CD4-positive, alpha-beta T cell treated with Interleukin-17A for 1 hour (primary cell): ENCODE measurements at places on chromosomes 11 and 22.

DNA sequence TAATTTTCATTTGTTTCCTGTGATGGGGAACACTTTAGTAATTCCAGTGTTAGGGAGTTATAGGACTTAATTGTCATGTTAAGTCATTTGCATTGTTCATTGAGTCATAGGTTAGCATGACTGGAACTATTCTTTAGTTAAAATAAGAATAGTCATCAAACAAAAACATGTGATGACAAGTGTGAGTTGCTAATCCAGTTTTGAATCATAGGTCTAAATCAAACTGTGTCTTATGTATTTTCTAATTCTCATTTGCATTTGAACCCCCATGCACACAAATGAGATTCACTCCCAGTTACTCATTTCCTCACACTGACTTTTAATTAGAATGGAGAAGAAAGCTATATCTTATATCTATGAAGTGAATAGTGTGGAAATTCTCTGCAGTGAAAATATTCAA, 405.6 kb downstream of the LRRC4C start:
- no peak for DNase-seq

GRCh38 chr11:45817191-45817590, 12.2 kb downstream of the SLC35C1 start:
- DNase-seq, result no peak

GRCh38 chr11:73236854-73237253, 18.8 kb downstream of the P2RY2 start:
- peak; percentile 17 for DNase-seq

DNA sequence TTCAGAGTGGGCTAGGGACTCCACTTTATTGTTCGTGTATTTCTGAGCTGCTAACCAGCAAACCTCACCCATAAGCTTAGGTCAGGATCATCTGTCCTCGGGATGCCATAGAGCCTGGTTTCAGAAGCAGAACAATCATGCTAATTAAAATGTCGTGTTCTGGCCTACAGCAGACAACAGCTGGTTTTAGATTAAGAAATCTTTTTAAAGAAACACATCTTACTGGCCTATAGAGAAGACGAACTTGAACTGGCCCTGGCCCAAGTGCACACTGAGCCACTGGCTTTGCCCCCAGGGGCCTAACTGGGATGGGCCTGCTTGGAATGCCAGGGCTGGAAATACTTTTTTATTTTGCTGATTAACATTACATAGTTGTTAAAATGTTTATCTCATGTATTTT, 63.2 kb downstream of the ALX4 start:
- no peak for DNase-seq

- no peak for DNase-seq
These were observed 126.1 kb downstream of the BRD1 start for GRCh38 chr22:49701380-49702067.

GRCh38 chr11:117181586-117182550, 3.3 kb downstream of the SIDT2 start:
- no peak for DNase-seq

DNA sequence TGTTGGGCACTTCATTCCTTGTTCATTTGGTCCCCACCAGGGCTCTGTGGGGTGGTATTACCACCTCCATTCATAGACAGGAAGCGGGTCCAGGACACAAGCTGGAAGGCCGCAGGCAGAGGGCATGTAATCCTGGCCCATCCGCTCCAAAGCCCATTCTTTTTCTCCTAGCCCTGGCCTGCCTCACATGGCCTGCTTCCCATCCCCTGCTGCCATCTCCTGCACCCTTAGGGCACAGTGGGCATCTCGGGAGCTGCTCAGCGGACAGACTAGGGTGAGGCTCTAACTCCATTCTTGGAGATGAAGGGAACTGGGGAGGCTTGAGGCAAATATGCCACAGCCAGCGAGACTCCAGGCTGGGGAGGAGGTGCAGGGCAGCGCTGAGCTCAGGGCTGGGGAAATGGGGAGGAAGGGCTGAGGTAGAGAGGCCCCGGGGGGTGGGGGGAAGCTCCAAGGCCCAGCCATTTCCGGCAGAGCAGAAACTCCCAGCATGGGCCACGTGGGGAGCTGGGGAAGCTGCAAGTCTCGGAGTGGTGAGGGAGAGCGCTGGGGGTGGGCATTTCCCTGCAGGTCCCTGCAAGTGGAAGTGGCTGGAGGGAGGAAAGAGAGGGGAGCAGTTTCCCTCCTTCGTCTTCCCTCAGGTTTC, 14.3 kb upstream of the BCL9L start:
- peak; percentile 48 for DNase-seq

DNA sequence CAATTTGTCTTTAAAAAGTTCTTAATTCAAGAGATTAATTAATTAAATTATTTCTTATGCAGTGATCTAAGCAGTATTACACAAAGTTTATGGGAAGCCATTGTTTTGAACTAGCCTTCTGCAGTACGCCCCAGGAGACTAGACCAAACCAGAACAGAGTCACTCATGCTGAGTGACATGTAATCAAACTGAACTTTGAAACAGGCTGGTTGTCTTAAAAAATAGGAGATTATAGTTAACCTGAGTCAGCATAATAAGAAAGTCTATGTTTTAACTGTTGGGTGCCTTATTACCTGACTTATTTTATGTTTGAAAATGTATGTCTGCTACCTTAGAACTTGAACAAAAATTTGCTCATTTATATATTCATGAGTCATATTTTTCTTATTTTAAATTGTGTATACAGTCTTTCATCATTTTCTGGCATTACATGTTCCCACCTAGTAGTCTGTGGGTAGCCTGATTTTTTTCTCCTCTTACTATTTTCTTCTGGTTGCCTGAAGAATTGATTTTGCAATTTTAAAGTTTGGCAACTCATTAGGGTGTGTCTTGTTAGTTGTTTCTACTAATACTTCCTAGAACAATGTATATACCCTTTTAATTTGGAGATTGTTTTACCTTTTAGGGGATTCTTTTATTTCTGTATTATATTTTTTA, 161.4 kb downstream of the AASDHPPT start:
- no peak for DNase-seq

DNA sequence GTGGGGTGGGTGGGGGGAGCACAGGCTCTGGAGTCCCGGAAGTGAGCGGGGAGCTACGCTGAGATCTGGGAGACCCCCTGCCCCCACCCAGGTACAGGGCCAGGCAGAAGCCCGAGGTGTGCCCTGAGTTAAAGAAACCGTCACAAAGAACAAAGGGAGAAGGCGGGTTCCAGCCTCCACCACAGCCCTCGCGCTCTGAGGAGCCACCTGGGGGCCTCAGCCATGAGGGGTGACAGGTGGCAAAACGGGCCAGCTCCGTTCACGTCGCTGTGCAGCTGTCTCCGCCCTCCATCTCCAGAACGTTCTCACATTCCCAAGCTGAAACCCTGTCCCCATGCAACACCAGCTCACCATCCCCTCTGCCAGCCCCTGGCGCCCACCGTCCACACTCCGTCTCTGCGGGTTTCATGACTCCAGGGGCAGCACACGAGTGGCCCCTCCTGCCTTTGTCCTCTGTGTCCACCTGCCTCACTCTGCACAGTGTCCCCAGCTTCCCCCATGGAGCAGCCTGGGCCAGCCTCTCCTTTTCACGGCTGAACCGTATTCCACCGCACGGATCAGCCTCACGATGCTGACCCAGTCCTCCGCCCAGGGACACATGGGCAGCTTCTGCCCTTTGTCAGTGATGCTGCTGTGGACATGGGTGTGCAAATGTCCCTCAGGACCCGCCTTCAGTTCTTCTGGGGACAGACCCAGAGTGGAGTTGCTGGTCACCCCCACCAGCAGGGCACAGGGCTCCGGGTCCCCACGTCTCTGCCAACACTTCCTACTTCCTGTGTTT, 1.7 kb upstream of the MUC5B start:
- no peak for DNase-seq

DNA sequence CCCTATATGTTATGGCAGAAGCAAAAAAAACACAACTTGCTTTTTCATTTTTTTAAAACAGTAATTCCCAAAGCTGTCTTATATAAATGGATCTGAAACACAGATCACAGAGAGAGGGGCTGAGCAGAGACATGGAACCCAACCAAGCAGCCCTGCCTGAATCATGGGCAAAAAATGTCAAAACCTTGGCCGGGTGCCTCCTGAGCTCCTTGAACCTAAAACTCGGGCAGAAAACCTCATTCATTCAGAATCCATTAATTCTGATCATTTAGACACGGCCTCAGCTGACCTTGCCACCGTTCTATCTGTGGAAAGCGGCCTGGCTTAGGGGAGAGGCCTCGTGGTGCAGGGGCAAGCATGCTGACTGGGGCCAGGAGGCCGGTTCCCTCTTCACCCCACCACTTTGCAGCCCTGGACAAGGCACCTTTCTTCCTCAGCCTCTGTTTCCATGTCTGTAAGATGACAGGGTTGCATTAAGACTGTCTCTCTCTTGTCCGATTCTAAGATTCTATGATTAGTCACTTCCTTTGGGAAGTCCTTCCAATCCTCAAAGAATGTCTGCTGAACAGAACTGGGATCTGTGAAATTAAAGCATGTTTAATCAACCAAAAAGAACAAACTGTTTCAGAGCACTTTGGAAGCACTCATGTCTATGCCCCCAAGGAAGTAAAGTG, 26.0 kb downstream of the TENM4 start:
- DNase-seq, result no peak

- no peak for DNase-seq
These were observed 234.3 kb upstream of the TENM4 start for GRCh38 chr11:79675081-79675480.

- no peak for DNase-seq
These were observed 1327.0 kb downstream of the BRD1 start for GRCh38 chr22:48500471-48501230.

DNA sequence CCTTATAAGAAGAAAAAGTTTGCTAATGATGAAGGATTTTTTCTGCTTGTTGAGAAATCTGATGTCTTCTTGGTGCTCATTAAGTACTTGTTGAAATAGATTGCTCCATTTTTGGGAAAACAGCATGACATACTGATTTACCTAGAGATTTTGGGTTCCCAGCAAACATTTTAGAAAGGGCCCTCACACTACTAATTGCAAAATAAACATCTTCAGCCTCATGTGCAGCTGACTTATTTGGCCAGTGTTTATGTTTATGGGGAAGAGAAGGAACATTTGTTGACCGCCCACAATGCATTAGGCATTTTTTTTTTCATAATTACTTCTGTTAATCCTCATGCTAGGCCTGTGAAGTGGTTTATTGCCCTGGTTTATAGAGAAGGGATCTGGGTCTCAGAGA, 40.1 kb downstream of the LDLRAD3 start:
- no peak for DNase-seq

- no peak for DNase-seq
These were observed 57.5 kb upstream of the LYVE1 start for GRCh38 chr11:10625982-10626311.

GRCh38 chr11:70603756-70604211, 205.5 kb downstream of the CTTN start:
- no peak for DNase-seq

DNA sequence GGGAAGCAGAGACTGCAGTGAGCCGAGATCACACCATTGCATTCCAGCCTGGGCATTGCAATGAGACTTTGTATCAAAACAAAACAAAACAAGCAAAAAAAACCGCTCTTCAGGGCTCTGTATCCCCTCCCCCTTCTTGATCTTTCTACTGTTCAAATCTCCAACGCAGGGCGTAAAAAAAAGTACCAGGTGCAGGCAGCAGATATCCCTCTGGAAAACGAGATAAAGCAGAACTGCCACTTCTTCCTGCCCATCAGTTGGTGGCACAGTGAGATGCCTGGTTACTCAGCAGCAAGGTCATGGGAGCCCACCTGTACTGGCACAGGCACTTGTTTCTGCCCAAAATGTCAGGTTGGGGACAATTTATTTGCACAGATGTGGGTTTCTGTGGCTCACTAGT, 11.2 kb downstream of the CCS start:
- no peak for DNase-seq

DNA sequence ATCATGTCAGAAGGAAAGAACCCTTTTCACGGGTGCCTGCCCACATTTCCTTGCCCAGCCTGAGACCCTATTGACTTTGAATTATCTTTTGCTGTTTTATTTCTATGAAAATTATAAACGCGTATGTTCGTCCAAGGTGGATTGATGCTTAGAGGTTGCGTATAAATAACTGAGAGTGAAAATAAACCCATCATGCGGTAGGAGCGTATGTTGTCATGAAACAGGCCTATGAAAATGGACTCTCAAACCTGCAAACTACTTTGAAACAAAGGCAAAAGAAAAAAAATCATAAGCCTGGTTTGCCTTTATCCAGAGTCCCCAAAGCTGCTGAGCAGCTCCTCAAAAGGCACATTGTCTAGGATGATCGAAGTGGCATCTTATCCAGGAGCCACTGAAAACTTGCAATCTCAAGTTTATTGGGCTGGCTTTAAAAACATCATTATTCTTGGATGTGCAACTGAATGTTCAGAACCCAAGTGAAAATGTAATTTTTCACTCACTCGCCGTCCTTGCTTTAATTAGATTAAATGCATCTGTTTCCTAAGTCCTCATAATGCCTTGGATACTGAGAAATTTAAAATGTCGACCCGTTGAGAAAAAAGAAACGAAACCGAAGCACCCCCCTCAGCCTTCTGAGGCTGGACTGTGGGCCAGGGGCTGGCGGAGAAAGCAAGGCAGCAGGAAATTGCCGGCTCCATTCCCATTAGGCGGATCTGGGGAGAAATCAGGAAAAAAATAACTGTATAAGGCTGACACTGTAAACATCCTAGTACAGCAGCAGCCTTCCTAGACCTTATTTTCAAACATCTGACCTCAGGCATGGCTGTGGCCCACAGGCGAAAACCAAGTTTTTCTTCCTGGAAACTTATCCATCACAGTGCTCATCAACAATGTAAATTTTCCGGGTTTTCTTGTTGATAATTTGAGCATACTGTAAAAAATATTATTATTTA, 82.9 kb upstream of the PPARA start:
- DNase-seq, result no peak

- no peak for DNase-seq
These were observed 546.1 kb downstream of the BUD13 start for GRCh38 chr11:116226731-116227130.

DNA sequence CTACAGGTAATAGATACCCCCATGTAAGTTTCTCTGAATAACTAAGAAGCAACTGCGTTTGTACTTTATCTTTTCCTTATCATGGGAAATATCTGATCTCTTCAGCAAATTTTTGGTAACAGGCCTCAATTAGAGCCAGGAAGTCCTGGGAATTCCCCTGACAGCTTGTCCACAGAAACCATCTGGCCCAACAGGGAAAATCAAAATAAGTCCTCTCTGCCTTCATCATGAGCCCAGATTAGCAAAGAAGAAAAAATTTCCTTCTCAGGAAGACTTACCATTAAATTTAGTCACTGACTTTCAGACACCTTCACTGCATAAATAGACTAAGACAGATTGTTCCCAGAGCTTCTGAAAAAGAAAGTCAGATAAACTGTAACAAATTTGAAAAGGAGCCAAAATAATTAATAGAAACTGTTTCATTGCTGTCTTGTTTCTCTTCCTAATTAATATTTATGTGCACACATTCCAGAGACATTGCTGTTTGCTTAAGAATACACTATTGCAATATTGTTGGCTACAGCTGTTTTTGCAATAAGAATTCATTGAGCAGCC, 278.1 kb upstream of the FAT3 start:
- DNase-seq, result no peak

- DNase-seq, result no peak
These were observed 66.7 kb upstream of the DBX1 start for GRCh38 chr11:20226933-20227332.

GRCh38 chr22:48299124-48299523, 1528.5 kb downstream of the BRD1 start:
- DNase-seq, result no peak
